ENCODE measurements at places on chromosomes 1 and 21. TPM values are rescaled to one million over a fixed set of nuclear protein-coding genes. Genes with fewer than 3 reads are reported as not detected.

The KRTAP13-2 gene
- total RNA-seq, result not detected

The KRTCAP2 gene
- 263 TPM for total RNA-seq

The ITLN2 gene
- total RNA-seq, result not detected

The CFAP107 gene
- not detected for total RNA-seq

GRCh38 chr1:56788102-56788501 lies 31.1 kb downstream of the FYB2 start:
- DNase-seq, result no peak

DNA sequence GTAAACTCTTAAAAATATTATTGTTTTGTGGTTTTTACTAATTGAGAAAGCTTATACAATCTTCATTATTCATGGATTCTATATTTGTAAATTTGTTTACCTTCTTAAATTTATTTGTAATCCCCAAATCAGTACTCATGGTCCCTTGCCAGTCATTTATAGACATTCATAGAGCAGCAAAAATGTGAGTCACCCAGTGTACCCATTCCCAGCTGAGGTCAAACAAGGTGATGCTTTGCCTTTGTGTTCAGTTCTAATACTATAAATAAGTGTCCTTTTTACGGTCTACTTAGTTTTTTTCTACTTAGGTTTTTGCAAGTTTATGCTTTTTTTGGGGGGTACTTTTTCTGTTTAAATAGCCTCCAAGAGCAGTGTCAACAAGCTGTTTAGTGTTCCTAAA lies 36.1 kb downstream of the SORT1 start:
- no peak for DNase-seq

- DNase-seq, result peak; percentile 91
These were observed 634.4 kb downstream of the MATN1 start for GRCh38 chr1:30089024-30089430.

DNA sequence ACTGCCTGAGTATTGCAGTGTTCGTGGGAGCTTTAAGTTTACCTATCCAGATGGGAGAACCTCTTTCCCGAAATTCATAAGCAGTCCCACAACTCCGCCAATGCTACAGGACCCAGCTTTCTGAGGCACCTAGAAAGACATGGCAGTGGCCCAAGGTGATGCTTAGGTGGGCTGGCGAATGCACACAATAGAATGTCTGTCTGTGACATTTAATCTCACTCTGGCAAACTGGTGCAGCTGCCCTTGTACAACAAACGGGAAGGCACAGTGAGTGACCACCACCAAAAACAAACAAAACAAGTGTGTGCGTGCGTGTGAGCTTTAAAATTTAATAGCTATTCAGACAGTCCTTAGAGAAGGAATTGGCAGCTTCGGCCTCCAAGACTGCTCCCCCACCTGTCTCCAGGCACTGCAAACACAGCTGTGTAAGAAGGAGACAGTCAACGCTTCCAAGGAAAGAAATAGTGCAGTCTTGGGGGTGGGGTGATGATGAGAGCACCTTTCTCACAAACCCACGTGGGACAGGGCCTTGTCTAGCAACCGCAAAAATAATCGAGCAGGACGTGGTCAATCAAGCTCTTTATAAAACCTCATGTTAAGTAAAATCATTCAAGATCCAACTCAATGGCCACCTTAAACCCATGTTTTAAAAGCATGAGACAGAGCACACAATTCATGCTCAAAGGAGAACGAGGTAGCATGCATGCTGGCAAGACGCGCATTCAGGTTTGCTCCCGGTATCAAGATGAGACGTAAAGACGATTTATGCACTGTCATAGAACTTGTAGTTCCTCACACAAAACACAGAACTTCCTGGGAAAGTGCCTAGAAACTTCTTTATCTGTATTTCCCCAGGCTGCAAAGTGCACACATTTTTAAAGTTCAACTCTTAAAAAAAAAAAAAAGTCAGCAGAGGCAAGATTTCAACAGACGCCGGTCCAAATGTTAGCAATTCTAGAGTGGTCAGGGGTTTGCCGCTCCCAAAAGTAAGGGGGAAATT lies 84.1 kb downstream of the TM2D1 start:
- DNase-seq, result no peak

DNA sequence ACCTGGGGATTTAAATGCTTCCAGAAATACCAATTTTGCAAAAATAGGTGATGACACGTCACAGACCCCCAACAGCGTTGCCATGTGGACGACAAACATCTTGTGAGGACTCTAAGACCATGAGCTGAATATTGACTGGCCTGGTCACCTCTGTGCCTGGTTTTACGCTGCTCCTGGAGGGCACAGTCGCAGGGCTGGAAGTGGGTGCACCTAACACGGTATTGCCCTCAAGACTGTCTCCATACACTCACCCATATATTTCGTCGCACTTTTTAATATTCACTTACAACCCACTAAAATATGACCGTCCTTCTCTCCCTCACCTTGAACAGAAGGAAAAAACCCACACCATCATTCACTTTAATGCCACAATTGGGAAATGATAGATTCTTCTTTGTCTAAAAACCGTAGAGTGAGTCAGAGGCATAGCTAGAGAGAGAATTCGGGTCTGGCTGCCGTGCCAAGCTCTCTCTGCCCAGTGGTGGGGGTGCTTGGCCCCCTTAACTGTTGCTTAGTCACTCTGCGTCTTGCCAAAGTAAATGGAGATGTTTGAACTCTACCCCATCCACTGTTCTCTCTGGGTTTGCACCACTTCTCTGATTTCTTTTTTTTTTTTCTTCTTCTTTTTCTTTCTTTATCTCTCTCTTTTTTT lies 40.8 kb upstream of the UTS2 start:
- DNase-seq, result no peak

GRCh38 chr1:239833723-239834122 lies 258.0 kb upstream of the FMN2 start:
- DNase-seq, result no peak

GRCh38 chr1:31445951-31446350 lies 32.9 kb downstream of the SERINC2 start:
- no peak for DNase-seq
